ENCODE measurements at places on chromosomes 12 and 14.

DNA sequence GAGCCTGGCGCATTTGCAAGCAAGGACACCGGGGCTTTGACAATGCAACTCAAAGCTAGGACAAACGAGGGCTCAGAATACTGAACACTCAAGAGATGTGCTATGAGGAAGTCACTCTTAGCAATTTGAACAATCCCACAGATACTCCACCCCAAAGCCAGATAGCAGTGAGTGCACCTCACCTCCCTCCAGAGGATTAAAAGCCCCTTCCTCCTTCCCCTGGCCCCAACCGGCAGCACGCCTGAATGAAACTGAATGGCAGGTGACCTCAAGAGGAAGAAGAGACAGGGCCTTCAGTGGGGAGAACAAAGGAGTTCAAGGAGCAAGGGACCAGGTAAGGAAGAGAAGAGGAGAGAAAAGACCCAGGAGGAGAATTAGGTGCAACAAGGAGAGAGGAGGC is 1.9 kb upstream of the KRT78 start:
- no peak for DNase-seq

- peak; percentile 29 for DNase-seq
Observed at GRCh38 chr12:117875744-117876435, 92.9 kb downstream of the KSR2 start.

DNA sequence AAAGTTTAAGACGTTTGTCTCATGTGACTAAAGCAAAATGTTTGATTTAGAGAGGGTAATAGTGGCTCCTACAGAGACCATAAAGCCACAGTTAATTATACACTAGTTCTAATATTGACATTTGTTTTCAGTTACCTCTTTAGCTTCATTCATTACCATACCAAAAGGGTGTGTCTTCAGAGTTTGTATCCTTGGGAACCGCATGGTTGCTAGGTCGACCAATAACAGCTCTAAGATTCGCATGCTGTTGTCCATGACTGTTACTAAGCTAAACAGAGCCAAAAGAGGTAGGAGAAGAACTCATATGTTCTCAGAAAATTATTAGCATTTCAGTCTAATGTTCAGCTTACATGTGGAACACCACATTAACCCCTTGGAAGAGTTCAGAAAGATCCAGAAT is 36.2 kb upstream of the ETNK1 start:
- DNase-seq = no peak

DNA sequence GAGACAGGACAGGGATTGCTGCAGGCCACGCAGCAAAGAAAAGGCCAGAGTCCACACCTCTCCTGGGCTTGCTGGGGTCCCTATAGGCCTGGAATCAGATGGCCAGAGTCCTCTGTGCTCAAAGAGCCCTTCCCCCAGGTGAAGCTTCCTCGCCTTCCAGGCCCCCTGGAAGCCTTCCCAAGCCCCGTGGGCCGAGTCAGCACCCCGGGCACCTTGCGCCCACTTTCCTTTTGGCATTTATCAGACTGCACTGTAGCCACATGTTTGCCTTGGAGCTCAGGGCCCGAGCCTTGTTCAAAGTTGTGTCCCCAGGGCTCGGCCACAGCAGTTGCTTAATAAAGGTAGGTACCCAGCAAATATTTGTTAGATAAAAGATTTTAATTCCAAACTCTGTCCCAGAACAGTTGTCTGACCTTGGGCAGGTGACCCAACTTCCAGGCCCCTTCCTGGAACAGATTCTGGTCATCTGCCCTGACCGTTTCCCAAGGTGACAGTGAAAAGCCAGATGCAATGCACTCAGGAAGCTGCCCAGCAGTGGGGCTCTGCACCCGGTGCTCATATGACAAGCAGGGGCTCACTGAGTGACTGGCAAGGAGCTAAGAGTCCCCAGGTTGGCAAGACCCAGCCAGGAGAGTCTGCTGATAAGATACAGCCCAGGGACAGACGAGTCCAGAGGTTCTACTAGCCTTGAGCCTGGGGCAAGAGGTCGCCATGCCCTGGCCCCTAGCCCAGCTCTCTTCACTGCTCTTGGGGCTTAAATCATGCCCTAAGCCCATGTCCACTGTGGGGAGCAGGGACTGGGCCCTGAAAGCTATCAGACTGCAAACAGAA is 81.2 kb downstream of the PITPNM2 start:
- DNase-seq = no peak

- no peak for DNase-seq
Observed at GRCh38 chr12:88650715-88651114, 70.4 kb upstream of the KITLG start.

DNA sequence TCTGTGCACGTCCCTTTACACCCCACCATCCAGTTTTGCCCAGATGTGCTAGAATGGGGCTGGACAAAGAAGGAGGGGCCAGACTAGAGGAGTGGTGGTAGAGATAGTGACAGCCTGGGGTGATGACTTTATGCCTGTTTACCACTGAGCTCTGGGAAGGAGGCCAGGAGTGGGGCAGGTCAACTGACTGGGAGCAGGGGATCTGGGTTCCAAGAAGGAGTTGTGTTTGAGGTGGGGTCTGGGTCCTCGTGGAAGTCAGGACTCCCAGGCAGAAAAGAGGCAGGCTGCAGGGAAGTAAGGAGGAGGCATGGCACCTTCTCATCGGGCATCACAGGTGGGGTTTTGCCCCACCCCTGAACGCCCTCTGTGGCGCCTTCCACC is 315 bp downstream of the LTB4R2 start:
- no peak for DNase-seq

DNA sequence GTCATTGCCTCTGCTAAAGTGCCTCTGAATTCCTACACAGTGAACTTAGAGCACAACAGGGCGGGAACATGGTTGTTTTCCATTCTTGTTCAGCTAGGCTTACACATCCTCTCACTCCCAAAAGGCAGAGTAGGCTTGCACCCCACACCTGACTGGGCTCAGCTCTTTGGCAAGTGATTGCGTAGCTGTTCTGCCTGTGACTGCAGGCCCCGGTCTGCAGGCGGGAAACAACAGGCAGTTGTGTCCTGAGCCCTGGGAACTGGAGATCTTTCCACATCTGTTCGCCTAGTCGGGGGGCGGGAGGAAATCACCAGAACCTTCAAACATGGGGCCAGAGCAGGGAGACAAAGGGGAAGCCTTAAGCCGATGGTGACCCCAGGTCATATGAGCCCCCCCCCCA is 274.7 kb downstream of the ZFP36L1 start:
- no peak for DNase-seq

DNA sequence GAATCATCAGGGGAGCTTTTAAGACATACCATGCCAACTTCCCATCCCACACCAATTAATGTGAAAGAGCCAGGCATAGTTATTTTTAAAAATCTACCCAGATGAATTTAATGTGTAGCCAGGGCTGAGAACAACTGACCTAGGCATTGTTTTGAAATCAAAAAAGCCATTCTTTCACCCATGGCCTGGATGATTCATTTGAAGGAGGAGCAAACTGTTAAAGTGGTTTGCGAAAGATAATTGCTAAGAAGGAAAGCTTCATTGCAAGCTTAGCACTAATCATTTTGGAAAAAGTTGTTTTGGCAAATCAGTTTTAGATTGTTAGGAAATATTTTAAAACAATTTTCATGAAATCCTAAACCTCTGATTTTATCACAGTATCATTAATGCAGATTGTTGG is 2.1 kb upstream of the GTSF1 start:
- DNase-seq = no peak

- DNase-seq = no peak
Observed at GRCh38 chr14:27186048-27186447, 588.2 kb upstream of the NOVA1 start.

- DNase-seq = no peak
Observed at GRCh38 chr14:65360144-65360784, 52.3 kb upstream of the FUT8 start.

- DNase-seq = no peak
Observed at GRCh38 chr12:49652921-49653520, 29.7 kb downstream of the PRPF40B start.

GRCh38 chr14:72736308-72736707 is 157.6 kb downstream of the DPF3 start:
- no peak for DNase-seq

GRCh38 chr14:56414236-56414635 is 165.4 kb upstream of the TMEM260 start:
- DNase-seq = no peak

DNA sequence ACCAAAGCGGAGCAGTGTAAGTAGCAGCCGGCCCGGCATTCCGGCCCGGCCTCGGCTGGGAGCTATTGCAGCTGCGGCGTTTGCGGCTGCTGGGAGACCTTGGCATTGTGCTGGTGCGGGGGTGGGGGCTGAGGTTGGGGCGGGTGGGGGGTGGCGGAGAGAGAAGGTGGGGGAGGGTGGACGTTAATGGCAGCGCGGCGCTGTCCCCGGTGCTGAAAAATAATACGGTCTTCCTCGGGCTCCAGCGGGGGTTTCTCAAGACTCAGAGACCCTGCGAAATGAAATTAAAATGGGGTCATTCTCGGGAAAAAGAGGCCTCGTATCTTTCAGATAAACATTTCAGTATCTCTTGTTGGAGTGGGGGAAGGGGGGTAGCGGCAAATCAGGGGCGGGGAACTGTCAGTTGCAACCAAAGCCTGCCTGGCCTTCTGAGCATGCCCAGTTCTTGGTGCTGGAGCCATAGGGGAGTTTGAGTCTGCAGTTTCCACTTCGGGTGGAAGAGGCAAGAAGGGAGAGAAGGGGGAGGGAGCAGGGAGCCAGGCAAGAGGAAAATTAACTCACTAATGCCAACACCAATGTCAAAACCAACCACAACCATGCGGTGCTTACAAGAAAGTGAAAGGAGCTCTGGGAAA is 414 bp downstream of the UNC79 start:
- no peak for DNase-seq

DNA sequence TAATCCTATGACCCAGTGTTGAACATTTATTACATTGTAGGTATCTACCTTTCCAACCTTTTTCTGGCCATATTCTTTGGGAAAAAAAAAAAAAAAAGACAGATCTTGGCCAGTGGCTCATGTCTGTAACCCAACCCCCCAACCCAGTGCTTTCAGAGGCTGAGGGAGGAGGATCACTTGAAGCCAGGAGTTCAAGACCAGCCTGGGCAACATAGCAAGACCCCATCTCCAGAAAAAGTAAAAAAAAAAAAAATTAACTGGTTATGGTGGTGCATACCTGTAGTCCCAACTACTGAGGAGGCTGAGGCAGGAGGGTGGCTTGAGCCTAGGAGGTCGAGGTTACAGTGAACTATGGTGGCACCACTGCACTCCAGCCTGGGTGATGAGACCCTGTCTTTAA is 58.1 kb downstream of the ACACB start:
- DNase-seq = no peak

GRCh38 chr14:104881369-104881979 is 16.4 kb downstream of the CEP170B start:
- no peak for DNase-seq

- DNase-seq = no peak
Observed at GRCh38 chr14:34122650-34123049, 171.8 kb upstream of the EGLN3 start.

DNA sequence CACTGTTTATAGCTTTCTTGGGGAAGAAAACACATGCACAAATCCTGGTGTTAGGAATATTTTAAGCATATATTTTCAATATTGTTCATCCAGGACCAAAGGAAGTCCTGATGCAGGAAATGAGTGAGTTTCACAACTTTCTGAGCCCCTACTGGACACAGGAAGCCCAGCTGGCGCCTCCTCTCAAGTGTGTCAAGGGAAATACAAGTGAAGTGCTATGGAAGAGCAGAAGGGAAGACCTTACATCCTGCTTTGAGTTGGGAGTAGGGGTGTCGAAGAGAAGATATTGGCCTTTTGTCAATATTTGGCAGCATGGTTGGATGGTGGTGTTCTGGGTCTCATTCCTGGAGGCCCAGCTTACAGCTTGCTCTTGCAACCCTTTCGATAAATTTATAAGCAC is 66.1 kb upstream of the ZDHHC17 start:
- DNase-seq = no peak

DNA sequence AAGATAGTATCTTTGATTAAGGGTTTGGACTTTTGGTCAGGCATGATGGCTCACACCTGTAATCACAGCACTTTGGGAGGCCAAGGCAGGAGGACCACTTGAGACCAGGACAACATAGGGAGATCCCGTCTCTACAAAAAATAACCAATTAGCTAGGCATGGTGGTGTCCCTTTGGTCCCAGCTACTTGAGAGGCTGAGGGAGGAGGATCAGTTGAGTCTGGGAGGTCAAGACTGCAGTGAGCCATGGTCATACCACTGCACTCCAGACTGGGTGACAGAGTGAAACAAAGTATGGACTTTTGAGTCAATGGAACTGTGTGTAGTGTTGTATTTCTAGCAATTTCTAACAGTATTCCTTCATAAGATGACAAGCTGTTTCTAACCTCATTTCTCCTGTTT is 38.7 kb upstream of the CCDC88C start:
- no peak for DNase-seq

DNA sequence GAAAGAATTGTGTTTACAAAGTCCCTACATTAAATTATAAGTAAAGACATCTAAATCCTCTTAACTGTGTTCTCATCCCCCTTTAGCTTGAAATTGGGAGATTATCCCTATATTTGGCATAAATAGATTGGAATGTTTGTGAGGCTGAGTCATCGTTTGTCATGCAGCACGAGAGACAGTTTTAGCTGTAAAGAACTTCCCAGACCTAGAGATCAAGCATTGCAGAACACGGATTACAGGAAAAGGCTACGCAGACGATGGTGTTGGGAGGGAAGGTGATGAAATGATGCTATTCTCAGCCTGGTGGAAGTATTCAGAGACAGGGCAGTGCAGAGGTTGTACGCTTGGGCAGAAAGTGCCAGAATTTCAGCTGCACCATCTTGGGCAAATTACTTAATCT is 93.8 kb downstream of the PTPRB start:
- no peak for DNase-seq

- no peak for DNase-seq
Observed at GRCh38 chr12:79859646-79860045, 75.3 kb downstream of the PPP1R12A start.

- no peak for DNase-seq
Observed at GRCh38 chr14:22190411-22191191, 398.4 kb downstream of the DAD1 start.

DNA sequence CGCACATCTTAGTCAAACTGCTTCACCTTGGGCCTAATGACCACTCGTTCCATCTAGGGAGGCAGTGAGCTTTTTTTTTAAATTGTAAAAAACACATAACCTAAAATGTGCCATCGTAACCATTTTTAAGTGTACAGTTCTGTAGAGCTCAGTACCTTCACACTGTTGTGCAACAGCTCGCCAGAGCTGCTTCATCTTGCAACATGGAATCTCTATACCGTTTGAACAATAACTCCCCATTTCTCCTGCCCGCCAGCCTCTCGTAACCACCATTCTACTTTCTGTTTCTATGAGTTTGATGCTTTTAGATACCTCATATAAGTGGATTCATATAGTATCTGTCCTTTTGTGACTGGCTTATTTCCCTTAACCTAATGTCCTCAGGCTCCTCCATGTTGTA is 196.2 kb downstream of the CHST11 start:
- no peak for DNase-seq

DNA sequence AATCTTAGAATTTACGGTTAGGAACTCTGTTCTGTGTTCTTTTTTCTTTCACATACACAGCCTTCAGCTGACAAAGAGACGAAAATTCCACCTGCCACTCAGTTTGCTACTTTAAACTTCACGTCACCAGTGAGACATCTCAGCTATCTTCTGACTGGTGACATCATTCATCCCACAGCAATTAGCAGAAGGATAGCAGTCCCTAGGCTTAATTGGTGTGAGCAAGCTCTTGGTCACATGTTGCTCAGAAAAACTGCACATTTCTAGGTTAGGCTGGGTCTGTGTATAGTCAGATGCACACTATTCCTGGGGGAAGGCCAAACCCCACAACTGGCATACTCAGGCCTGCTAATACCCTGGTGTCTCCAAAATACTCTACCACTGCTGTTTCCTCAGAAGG is 23.9 kb downstream of the SLC7A7 start:
- DNase-seq = no peak

GRCh38 chr14:89534902-89535685 is 118.1 kb upstream of the FOXN3 start:
- no peak for DNase-seq

GRCh38 chr12:108519558-108519957 is 4.5 kb downstream of the FICD start:
- DNase-seq = no peak
